ENCODE measurements at places on chromosomes 2 and 18.

DNA sequence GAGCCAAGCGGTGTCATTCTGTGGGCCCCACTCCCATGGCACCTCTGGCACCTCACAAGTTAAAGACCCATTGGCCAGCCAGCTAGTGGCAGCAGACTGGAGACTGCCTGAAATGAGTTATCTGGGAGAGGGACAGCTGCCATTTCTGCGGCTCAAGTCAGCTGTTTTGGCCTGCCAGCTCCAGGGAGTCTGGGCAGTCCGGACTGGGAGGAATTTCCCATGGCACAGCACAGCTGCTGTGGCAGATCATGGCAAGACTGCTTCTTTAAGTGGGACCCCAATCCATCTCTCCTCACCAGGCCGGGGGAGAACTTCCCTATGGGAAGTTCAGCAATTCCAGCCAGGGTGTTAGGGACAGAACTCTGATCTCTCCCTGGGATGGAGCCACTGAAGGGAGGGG lies 2187.6 kb upstream of the CELF4 start:
- DNase-seq = no peak

- DNase-seq = peak; percentile 70
Observed at GRCh38 chr18:26656944-26657536, 108.7 kb upstream of the KCTD1 start.

DNA sequence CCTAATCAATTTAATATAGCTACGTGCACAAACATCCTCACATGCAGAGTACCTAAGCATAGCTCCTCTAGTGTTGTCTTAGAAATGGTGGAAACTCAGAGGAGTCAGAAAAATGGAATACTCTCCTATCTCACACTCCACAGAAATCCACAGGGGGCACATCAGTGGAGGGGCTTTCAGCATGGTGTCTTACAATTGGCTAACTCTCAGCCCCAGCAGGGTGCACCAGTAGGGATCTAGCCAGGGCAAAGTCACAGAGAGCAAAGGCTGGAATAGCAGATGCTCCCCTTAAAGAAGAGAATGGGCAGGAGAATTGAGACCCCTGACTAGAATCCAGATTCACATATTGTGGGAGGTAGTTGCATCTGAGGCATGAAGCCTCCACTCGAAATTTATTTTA lies 135.7 kb downstream of the MAIP1 start:
- no peak for DNase-seq

GRCh38 chr18:38940475-38940862 lies 1374.9 kb upstream of the CELF4 start:
- DNase-seq = no peak

DNA sequence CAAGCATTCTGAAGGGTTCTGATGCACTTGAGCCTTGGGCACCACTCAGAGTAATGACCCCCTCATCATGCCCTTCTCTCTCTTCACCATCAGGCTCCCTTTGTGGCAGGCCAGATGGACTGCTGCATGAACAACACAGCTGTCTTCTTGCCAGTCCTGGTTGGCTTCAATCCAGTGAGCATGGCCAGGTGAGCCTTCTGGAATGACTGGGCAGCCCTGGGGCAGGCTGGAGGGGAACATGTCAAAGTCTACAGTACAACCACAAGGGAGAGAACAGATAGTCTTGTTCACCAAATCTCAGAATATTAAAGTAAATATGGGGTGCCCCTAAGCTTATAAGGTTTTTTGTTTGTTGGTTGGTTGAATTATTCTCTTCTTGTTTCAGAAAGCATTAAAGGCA lies 4.4 kb downstream of the GCKR start:
- DNase-seq = no peak

DNA sequence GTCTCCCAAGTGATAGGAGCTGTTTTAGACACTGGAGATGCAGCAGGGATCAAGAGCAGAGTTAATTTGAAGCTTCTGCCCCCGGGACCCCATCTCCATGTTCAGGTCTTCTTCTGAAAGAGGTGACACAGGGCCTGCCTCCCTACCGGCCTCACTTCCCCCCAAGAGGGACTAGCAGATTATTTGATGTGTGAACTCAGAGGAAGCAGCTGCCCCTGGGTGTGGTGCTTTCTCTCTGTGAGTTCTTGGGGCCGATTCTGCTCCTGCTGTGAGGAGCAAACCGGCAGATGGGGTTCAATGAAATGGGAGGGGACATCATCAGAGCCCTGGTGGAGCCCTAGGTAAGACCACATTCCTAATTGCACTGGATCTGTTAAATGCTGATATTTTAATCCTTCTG lies 193.4 kb downstream of the FBXO15 start:
- no peak for DNase-seq

DNA sequence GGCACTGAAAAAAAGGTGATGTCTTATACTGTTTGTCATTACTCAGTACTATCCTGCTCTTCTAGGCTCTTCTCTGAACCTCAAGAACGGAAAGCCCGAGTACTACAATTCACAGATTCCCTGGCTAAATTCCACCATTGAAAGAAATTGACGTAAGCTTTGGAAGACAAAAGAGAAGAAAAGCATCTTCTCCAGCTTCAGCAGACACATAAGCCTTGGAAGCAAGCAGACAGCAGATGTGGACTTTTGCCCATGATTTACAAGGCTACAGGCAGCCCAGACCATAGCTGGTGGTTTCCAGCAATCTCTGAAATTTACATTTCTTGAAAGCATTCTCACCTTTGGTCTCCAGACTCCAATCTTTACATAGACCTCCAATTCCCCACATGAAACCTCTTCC lies 289.0 kb downstream of the C1D start:
- no peak for DNase-seq
